ENCODE measurements at places on chromosomes 13 and 19.

- no peak for DNase-seq
Observed at GRCh38 chr19:33198169-33198568, 4.0 kb downstream of the LRP3 start.

DNA sequence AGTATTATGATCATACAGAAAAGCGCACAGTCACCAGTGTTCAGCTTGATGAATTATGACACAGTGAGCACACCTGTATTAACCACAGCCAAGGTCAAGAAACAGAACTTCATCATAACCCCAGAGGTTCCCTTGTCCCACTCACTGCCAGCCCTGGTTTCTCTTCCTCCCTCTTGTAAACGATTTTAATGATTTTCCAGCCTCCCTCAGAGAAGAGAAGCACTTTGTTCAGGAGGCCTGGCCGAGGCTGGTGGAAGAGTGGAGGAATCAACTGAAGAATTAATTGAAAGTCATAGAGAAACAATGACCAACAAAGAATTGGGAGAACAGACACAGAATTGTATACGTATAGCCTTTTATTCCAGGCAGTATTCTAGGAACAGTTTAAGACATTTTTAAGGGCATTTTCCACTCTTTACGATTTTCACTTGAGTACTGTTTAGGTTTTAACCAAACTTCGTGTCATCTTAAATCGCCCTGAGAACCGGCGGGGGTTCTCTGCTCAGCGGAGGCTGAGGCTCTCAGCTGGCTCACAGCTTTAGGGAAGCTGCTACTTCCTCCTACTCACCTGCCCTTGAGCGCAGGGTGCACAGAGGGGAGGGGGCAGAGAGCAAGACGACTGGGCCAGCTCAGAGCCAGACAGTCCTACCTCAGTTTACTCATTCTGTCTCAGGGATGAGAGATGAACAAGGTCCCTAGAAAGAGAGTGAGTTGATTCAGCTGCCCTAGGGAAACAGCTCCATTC lies 108.6 kb downstream of the AKAP11 start:
- no peak for DNase-seq

GRCh38 chr13:108346376-108346775 lies 76.9 kb downstream of the TNFSF13B start:
- DNase-seq = no peak

- no peak for DNase-seq
Observed at GRCh38 chr13:52838433-52839107, 9.9 kb downstream of the PCDH8 start.

GRCh38 chr19:18769989-18770528 lies 21.0 kb downstream of the COMP start:
- no peak for DNase-seq

- no peak for DNase-seq
Observed at GRCh38 chr13:110564472-110564985, 3.0 kb upstream of the RAB20 start.

GRCh38 chr13:57629391-57629804 lies 2.1 kb upstream of the PCDH17 start:
- peak; percentile 47 for DNase-seq

DNA sequence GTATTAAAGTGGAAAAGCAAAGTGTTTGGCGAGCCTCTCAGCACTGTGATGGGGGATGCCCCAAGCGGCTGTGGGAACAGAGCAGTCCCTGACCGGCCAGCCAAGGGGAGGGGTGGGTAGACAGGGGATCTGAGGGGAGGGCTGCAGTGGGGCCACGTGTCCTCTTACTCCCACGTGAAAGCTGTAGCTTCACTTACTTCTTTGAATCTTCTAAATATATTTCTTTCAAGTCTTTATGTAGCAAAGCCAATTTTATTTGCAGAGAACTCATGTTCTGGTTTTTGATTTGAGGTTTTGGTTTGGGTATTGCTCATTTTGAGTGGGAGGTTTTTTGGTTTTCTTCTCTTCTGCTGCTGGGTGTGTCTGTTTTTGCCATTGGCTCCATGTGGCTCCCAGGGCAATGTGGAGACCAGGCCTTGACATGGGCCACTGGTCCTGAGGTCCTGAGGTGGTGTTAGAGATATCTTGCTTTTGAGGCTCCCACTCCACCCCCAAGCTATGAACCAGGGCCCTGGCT lies 17.7 kb upstream of the OVOL3 start:
- no peak for DNase-seq

- no peak for DNase-seq
Observed at GRCh38 chr13:43153436-43154090, 130.2 kb downstream of the DNAJC15 start.

DNA sequence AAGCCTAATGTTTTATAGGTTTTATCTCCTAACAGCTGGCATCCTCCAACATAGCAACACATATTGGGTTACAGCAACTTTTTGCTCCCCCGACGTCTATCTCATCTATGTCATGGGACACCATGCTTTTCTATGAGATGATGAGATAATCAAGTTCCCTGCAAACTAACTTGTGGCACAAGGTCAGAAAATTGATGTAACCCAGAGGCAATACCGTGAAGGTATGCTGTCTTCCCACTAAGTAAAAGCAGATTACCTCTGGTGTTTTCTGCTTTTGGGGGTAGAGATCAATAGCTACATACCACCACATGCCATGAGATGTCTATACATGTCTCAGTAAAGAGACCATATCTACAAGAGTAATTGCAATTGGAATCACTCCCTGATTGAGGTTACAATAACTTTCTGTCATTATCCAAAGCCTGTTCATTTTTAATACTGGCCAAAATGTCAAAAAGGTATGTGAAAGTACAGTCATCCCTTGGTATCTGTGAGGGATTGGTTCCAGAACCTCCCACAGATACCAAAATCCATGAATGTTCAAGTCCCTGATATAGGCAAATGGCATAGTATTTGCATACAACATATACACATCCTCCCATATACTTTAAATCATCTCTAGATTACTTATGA lies 131.3 kb downstream of the CYSLTR2 start:
- DNase-seq = no peak

- DNase-seq = no peak
Observed at GRCh38 chr19:12015015-12015752, 20.3 kb downstream of the ZNF433 start.

DNA sequence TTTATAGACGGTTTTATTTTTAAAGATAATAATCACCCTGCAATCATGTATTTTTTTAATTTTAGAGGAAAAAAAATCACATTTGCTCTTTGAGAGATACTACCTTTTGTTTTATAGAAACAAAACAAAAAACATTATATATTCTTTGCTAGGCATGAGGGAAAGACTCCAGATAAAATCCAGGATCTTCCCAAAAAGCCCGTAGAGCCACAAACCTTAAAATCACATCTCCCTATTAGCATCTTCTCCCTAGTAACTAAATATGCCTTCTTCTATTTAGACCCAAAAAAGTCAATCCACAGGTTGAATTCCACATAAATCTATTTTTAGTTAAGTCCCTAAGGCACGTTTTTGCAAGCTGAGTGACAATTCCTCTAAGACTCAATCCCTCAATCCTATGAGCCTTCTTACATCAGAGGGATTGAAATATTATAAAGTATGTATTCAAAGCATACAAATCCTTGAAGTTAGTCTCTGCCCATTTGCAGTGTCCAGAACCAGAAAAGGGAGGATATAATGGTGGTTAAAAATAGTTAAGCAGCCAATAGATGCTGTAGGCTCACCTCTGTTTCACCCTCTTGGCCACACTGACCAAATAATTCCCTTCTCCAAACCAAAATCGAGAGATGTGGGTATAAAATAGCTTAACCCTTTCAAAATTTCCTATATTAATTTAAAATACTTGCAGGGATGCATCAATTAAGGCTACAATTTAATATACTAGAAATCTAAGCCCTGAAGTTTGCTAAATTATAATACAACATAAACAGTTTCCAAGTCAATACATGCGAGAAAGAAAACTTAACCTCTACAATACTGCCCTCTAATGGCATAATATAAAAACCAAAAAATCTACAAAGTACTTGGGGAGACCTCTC lies 64.0 kb downstream of the SERP2 start:
- DNase-seq = peak; percentile 37

DNA sequence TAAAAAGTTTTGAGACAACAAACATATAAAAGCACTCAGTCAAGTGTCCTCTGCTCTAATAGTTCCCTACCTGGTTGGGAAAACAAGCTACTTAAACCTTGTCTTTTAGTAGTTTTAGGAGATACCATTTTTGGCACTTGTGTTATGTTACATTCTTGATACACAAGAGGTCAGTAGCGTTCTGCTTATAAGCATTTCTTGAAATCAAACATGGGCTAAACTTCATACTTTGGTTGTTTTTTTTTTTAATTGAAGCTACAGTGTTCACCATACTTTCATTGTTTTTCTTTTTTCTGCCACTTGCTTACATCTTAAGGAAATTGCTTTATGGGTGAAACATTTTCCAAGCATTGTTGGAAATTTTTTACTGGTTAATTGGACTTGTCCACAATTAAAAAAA lies 12.9 kb downstream of the NHLRC3 start:
- DNase-seq = peak; percentile 19

GRCh38 chr13:20090349-20090748 lies 70.5 kb downstream of the GJA3 start:
- DNase-seq = no peak

DNA sequence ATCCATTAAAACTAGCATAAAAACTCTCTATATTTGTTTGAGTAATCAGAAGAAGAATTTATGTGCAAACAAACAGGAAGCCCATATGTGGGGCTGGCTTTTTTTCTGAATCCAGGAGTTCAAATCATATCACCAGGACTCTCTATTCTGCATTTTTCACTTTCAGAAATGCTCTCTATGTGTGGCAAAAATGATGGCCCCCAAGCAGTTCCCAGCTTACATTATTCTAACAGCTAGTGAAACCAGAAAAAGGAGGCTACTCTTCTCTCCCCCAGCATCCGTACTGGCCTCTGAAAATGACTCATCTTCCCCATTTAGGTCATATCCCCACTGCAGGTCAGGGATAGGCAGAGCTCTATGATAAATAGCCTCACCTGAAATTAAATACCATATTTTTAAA lies 20.4 kb downstream of the RBM26 start:
- no peak for DNase-seq

DNA sequence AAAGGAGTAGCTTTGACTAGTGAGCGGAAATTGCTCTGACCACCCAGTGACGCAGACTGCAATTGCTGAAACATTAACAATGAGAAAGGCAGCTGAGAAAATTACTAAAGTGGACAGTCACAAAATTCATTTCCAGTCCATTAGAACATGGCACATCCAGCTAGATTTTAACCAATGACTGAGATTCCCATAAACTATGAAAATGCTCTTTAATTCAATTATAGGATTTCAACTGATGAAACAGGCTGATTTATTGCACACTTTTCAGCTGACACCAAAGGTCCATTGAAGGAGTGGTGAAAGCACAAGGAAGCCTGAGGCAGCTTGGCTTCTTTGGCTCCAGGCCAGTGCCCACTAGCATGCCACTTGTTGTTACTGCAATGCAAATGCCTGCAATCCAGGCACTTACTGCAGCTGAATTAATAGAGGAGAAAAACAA lies 933.4 kb downstream of the SLITRK6 start:
- DNase-seq = no peak

GRCh38 chr13:41327994-41328790 lies 17.1 kb downstream of the NAA16 start:
- DNase-seq = no peak

GRCh38 chr19:32254509-32254890 lies 90.9 kb upstream of the ZNF507 start:
- no peak for DNase-seq

DNA sequence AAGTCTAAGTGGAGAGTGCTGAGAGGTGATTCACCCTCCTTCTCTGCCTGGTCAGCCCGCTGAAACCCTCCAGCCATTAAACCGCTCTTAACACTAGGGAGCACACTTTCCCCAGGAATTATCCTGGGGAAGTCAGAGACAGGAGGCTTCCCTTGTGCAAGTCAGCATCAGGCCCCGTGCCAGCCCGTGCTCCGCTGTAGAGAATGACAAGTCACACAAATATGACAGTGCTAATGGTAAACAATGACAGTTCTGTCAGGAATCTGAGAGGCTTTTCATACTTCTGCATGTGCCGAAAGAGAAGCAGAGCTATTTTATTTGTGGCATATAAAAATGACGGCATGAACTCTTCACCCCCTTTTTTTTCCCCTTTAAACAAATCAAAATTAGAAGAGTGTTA lies 816.9 kb upstream of the SLC10A2 start:
- peak; percentile 88 for DNase-seq

DNA sequence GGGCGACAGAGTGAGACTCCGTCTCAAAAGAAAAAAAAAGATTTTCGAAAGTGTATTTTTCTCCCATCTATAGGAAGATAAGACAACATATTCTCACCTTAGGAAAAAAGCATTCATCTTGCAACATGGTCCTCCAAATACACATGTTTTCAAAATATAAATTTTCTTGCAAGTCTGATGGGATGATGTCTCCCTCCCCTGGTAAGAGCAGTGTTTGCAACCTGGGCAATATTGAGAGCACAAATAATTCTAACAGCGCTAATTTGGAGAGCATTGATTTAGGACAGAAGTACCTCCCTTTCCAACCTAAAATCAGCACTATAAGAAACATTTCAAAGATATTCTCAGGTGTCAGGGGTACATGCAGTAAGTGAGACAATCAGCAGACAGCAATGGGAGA lies 61.0 kb upstream of the SHISA2 start:
- DNase-seq = no peak

DNA sequence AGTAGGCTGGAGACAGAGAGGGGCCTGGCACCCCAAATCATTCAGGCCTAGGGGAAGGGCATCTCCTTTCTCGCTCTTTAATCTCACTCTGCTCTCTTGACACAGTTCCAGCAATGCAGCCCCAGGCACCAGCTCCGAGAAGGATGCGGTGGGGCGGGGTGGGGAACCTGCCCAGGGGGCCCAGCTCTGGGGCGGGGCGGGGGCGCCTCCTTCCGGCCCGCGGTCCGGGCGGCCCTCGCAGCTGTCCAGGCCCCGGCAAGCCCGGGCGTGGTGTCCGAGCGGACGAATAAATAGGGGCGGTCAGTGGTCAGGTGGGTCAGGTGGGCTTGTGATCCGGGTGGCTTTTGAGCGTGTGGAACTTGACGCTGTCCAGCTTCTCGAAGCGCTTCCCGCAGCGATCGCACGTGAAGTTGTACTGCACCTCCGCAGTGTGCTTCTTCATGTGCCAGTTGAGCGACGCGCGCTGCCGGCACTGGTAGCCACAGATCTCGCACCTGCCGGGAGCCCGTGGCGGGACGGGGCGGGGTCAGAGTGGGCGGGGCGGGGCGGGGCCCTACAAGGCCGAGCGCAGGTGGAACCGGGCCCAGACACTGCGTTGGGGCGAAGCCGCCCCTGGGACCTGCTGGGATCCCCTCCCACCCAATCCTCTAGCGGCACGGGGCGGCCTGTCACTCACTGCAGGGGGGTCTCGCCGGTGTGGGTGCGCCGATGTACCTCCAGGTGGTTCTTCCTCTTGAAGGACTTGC lies 2.7 kb upstream of the ELAVL3 start:
- DNase-seq = no peak

DNA sequence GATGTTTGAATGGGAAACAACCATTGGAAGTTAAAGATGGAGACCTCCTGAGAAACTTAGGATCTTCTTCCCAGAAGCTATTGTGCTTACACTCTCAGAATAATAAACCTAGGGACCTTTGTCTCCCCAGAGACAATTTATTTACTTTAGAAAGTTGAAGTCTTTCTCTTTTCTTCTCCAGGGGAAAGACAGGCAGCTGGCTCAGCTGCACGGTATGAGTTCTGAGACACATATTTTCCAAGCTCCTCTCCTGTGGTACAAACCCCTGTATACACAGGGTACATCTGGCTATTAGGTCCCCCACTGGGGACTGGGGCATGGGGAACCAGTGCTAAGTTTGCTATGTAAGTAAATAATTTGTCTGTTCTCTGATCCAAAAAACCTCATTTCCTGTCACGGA lies 67.5 kb upstream of the POSTN start:
- DNase-seq = no peak

Measured in hindlimb muscle (tissue), 1 donor.